Fibroblast of skin of abdomen (primary cell): ENCODE measurements at places on chromosomes 13 and 19.
A peak's percentile ranks its signal among the peaks of the same experiment; 100 is the strongest.

DNA sequence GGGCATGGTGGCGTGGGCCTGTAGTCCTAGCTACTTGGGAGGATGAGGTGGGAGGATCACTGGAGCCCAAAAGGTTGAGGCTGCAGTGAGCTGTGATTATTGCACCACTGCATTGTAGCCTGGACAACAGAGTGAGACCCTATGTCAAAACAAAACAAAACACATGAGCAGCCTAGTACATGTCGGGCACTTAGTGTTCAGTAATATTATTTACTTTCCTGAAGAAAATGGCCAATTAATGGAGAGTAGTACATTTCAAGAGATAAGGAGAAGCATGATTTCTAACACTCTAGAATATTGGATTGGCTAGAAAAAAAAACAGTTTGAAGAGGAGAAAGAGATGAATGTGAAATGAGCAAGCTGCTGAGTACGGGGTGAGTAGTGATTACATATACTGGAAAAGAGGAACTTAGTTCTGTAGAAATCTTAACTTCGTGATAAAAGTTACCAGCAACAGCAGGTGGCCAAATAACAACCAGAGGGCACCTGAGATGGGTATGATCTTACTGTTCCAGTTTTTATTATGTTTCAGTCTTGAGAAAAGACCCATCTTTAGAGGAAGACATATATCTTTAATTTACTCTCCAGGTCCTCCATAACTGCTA is 36.2 kb downstream of the SPATA13 start:
- no peak for DNase-seq

- no peak for DNase-seq
Measured at GRCh38 chr19:18840288-18841267, 8.8 kb downstream of the UPF1 start.

DNA sequence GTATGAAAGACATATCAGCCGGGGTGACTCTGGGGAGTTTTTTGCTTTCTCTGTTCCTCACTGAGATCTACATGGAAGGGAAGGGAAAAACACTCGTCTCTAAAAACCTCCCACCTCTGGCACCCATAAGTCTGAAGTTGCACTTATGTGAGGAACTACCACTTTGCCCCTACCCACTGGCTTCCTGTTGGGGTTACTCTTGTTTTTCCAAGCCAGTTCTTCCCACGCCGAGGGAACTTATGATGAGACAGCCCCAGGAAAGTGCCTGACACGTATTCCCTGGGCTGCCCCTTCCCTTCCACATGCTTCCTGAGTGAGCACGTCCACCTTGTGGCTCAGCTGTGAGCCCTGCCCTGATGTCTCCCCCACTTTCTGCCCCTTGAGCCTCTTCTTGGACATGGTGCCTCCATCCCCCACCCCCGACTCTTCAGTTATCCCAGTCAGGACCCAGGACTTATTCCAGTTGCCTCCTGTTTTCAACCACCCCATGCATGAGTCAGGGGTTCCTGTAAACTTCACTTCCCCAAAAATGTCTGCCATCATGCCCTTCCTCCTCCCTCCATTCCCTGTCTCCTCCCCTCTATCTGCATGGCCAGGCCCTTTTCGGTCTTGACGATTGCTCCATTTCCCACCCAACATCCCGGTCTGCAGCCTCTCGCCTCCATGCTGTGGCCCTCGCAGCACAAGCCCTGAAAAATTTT is 5.1 kb upstream of the SIGLEC7 start:
- DNase-seq = no peak

DNA sequence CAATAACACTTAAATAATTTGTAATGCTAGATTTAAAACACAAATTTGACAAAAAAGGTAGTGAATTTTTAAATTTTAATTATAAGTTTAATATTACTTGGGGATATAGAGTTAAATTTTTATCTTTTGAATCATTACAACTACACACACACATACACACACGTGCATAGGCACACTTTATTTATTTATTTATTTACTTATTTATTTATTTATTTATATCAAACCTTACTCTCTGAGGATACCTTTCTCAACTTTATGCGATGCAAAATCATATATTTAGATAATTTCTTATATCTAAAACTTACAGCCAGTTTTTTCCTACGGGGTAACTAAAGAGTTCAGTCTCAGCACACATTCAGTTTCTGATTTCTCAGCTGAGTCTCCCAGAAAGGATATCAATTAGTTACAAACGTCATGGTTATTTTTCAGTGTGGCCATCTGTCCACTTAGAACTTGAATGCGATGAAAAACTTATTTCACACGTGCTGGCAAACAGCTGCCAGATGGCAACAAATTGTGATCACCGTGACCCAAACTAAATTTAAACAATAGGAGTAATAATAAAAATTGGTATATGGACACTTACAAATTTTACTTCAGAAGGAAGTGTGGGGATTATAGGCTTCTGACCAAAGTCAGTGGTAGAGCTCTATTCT is 683.1 kb upstream of the PRR20A start:
- DNase-seq = no peak

DNA sequence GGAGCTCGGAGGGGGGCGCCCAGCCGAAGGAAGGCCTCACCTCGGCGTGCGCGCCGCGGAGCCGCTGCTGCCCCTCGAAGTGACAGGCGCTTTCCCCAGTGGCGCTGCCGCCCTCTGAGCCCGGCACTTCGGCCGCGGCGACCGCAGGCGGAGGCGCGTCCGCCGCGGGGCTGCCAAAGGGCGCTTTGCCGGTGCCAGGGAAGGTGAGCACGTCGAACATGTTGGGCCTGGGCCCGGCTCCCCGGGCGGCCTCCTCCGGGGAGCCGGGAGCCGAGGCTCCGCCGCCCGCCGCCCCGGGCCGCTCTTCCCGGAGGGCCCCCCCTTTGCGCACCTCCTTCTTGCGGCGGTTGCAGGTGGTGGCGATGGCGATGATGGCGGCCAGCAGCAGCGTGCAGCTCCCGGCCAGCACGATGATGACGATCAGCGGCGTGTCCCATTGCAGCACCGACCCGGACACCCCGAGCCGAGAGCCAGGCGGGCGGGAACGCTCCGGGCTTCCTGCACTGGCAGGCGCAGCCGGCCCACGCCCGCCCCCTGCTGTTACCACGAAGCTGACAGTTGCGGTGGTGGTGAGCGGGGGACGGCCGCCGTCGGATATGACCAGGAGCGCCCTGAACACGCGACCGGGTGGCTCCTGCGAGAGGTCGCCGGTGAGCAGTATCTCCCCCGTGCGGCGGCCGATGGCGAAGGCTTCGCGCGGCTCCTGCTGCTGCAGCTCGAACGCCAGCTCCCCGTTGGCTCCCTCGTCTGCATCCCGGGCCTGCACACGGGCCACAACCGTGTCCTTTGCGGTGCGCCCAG is 2.5 kb downstream of the PCDH8 start:
- DNase-seq = no peak

GRCh38 chr13:95260031-95260525 is 41.2 kb downstream of the ABCC4 start:
- DNase-seq = no peak

- DNase-seq = peak; percentile 46
Measured at GRCh38 chr13:20825477-20825875, 51.7 kb upstream of the EEF1AKMT1 start.

DNA sequence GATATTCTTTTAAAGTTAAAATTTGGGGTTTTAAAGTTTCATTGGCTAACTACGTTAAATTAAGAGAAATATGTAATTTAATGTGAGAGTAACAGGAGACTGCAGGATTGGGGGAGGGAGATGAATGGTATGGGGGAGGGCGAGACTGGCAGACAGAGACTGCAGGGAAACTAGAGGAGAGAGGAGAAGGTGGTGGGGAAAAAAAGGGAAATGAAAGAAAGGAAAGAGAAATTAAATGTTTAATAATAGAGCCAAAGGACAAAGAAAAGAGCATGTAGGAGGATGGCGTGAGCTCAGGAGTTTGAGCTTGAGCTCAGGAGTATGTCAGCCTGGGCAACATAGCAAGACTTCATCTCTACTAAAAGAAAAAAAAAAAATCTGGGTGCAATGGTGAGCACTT is 115.9 kb downstream of the RFC3 start:
- DNase-seq = no peak

DNA sequence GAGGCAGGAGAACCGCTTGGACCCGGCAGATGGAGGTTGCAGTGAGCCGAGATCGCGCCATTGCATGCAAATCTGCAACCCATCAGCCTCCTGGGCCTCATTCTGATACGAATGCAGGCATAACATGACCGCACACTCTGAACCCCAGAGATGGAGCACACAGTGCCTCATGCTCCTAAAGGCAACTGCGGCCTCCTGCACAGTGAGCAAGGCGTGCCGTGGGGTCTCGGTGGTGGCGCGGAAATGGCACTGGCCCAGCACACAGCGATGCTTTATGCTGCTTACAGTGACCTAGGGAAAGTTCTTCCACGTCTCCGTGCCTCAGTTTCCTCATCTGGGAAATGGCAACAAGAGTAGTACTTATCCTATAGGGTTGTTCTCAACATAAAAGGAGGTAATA is 2.0 kb upstream of the C19orf12 start:
- no peak for DNase-seq

DNA sequence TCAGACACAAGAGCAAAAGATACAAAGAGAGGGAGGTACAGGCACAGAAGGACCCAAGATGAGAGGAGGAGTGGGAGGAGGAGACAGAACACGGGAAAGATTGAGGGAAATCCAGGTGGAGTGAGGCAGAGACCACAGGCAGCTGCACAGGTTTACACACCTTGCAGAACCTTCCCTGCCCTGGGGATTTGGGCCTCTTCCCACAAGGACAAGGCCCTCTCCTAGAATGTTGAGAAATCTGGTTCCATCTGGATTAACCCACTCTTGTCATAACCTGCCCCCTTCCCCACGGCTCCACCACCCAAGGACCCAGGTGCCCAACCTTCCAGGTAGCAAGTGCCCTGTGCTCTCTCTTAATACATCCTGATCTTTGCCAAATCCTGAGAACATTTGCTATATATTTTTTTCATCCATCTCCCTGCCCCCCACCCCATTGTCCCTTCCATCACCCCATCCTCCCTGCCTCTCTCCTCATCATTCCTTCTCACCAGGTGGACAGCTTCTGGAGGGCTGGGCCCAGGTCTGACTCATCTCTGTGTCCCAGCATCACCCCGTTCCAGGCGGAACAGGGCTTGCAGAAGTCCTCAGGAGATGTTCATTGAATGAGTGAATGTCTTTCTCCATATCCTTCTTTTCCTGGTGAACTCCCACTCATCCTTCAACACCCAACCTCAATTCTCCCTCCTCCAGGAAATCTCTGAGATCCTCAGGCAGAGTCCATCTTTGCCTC is 8.8 kb upstream of the KLK8 start:
- no peak for DNase-seq

- DNase-seq = no peak
Measured at GRCh38 chr13:94028234-94028633, 451.2 kb downstream of the DCT start.

GRCh38 chr19:56980906-56981305 is 138.9 kb upstream of the USP29 start:
- no peak for DNase-seq

- peak; percentile 66 for DNase-seq
Measured at GRCh38 chr13:100128373-100128772, 39.5 kb downstream of the PCCA start.

- DNase-seq = no peak
Measured at GRCh38 chr19:1388637-1389026, 4.9 kb downstream of the NDUFS7 start.

- DNase-seq = no peak
Measured at GRCh38 chr13:28820099-28821051, at the start of gene MTUS2. MTUS2 (plus strand) TSS chr13:28820339.

DNA sequence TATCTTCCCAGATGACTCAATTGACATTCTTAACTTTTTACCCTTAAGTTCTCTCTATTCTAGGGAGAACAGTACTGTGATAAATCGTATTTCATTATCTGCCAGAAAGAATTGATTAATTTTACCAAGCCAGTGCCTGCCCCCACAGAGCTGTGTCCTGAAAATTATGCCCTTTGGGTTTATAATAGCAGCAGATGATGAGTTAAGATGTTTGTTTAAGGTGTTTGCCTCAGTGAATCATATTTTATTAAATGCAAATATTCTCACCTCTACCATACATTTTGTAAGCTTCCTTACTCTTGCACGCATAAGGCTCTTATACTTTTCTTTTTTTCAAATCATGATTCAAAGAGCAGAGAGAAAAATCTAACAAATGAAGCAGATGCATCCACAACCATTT is 318.6 kb downstream of the DCT start:
- no peak for DNase-seq

DNA sequence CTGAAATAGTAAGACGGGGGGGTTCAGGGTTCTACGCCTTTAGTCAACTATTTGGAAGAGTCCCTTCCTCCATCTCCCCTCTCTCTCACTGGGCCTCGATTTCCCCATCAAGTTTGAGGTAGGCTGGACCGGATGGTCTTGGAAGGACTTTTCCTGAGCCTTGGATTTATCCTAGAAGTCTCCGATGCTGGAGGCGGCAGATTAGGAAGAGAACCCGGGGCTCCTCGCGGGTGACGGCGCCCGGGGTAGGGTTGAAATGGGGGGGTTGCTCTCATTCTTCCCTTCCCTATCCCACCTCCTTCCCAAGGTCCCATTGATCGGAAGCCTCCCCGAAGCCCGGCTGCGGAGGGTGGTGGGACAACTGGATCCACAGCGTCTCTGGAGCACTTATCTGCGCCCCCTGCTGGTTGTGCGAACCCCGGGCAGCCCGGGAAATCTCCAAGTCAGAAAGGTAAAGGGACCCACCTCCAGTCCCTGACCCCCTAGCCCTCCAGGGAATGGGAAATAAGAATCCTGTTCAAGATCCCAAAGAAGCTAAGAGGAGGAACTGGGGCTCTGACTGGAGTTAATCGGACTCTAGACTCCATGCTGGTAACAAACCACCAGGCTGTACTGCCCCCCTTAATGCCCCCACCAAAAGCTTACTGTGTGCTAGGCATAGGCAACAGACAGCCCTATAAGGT is 781 bp downstream of the QPCTL start:
- peak; percentile 62 for DNase-seq

- DNase-seq = no peak
Measured at GRCh38 chr13:105278943-105279381, 1256.5 kb downstream of the EFNB2 start.

DNA sequence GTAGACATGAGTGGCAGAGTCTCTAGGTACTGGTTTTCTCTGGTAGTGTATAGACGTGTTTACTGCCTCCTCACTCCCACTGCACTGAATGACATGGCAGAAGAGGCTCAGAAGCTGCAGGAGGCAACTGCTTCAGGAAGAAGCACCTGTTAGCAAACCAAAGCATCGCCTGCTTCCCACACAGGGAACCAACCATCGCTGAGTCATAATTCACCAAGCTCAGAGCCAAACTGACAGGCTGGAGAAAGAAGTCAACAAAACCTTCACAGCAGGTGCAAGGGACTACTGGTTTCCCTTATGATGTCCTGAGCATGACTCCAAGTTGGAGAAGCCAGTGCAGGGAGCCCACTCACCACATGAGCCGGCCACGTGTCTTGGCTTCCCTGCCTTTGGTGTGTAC is 69.8 kb downstream of the KCTD12 start:
- DNase-seq = no peak
